SJCRH30 (cell line): ENCODE measurements at places on chromosomes 6 and 20. TPM values are rescaled to one million over a fixed set of nuclear protein-coding genes. Genes with fewer than 3 reads are reported as not detected.
A peak's percentile ranks its signal among the peaks of the same experiment; 100 is the strongest.

The MAPK13 gene
- total RNA-seq, result 0.08 and 0.23 TPM in 2 replicates

- peak; percentile 77 for DNase-seq
- no peaks in the 10 kb centered on the region for H3K36me3 ChIP-seq
- no peak overlapping the region for H3K4me3 ChIP-seq
- H3K4me1 ChIP-seq, result peaks cover 44% of the 10 kb centered on the region
- peak overlapping the region; percentile 40; the same call in 1 of the 2 replicates for H3K27ac ChIP-seq
- no peaks in the 10 kb centered on the region for H3K27me3 ChIP-seq
These were observed 249.7 kb upstream of the AFDN start for GRCh38 chr6:167576828-167577503.

DNA sequence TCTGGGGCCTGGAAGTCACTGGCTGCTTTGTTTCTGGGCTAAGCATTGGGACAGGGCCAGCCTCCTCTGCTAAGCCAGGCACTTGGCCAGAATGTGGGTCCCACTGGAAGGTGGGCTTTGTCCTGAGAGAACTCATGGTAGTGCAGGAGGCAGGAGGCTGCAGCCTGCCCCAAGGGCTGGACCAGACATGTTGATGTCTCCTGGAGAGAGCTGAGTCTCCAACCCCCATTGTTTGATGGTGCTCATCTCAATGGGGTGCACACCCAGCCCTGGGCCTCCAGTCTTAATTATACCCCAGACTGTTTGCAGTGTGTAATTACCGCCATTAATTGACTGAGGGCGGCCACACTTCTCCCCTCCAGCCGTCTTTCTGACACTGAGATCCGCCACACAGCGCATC is 220.5 kb upstream of the PMEPA1 start:
- no peaks in the 10 kb centered on the region for H3K36me3 ChIP-seq
- no peak overlapping the region for H3K27ac ChIP-seq
- H3K27me3 ChIP-seq, result no peaks in the 10 kb centered on the region
- no peak overlapping the region for H3K4me3 ChIP-seq
- no peak for DNase-seq

DNA sequence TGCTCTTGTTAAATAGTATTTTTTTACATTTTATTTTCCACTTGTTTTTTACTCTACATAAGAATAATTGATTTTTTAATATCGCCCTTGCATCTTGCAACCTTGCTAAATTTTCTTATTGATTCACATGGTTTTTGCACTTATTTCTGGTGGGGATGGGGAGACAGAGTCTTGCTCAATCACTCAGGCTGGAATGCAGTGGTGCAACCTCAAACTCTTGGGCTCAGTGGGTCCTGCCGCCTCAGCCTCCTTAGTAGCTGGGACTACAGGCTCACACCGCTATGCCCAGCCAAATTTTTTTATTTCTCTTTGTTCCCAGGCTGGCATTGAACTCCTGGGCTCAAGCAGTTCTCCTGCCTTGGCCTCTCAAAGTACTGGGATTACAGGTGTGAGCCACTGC is 30.3 kb downstream of the LIN28B start:
- no peak overlapping the region for H3K27ac ChIP-seq
- no peaks in the 10 kb centered on the region for H3K27me3 ChIP-seq
- no peak overlapping the region for H3K4me3 ChIP-seq
- no peaks in the 10 kb centered on the region for H3K4me1 ChIP-seq
- no peaks in the 10 kb centered on the region for H3K36me3 ChIP-seq
- no peak for DNase-seq
